ENCODE measurements at places on chromosomes 1 and 21.
A peak's percentile ranks its signal among the peaks of the same experiment; 100 is the strongest.

- DNase-seq = peak; percentile 65
Measured at GRCh38 chr1:154856049-154856448, 14.0 kb downstream of the KCNN3 start.

DNA sequence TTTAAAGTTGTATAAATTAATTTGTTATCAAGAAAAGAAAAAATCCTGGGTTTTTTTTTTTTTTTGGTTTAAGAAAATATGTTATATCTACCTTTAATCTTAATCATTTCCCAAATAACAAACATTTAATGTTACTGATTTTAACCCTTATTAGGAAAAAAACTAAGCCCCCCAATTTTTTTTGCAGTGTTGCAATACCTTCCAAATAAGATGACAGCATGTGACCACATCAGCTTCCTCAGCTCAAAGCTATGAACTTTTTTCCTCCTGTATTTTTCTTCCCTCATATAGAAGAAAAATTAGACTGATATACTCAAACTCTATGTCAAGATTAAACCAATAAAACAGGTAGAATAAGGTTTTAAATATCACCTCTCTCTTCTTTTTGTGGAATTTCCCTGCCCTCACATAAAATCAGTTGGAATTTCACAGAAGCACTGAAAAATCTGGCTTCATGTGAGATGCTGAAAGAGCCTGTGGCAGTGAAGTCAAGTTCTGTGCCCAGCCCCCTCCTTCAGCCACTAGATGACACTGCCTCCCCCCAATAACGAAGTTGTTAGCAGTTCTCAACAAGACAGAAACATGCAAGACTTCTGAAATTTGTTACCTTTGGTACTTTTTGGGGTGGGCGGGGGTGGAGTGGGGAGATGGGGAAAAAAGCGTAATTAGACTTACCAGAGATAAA lies 9.6 kb upstream of the SMYD2 start:
- no peak for DNase-seq

DNA sequence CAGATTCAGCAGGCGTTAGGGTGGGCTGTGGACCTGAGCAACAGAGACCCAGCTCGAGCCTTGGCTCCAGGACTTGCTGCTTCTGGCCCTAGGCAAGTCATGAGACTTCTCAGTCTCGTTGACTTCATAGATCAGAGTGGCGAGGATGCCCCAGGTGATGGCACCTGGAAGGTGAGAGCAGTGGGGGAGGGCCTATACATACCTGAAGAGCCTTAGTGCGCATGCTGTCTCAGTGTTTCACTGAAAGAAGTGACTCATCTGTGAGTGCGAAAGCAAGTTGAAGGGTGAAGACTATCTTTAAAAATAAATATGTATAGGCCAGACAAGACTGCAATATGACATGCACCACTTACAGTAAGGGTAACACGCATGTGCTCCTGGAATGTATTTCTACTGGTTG lies 10.1 kb downstream of the PLEKHA6 start:
- DNase-seq = no peak

- no peak for DNase-seq
Measured at GRCh38 chr1:241658081-241658793, 6.2 kb downstream of the WDR64 start.

DNA sequence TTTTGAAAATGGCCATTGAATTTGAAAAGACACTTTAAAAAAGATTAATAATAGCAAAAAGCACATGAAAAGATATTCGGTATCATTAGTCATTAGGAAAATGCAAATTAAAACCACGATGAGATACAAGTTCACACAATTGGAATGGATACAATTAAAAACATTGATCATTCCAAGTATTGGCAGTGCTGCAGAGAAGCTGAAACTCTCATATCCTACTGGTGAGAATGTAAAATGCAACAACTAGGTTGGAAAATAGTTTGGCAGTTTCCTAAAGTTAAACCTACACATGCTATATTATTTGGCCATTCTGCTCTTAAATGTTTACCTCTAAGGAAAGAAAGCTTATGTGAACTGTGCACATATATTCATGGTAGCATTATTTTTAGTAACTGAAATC lies 838.7 kb upstream of the PRMT6 start:
- no peak for DNase-seq

DNA sequence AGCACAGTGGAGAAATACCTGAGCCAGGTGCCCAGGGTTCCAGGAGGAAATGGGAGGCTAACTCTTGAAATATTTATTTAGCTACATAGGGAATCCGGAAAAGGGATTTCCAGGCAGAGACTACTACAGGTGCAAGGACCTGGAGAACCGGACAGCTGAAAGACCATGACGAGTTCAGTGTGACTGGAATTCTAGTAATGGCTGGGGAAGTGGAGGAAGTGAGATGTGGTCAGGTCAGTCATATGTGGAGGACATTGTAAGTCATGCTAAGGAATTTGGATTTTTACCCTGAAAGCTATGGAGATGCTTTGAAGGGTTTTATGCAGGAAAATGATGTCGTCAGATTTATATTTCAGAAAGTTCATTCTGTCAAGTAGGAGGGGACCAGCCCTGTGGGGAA lies 1.8 kb downstream of the CAP1 start:
- DNase-seq = no peak

DNA sequence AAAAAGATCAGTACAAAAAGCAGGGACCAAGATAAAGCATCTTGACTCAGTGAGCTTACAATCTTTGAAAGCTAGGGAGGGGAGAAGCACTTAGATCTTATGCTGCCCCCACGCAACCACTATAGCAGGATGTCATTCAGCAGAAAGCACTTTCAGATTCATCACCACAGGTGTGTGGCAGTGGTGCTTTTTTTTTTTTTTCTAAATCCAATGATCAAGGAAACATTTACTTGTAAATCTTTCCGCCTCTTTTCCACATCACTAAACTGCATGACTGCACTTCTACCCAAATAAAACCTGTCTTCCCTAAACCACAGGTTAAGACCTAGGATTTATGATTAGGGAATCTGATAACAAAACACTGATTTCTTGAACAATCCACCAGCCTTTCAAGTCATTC lies 154.8 kb downstream of the SLC45A1 start:
- DNase-seq = no peak

- no peak for DNase-seq
Measured at GRCh38 chr1:159008744-159009188, 941 bp upstream of the IFI16 start.

DNA sequence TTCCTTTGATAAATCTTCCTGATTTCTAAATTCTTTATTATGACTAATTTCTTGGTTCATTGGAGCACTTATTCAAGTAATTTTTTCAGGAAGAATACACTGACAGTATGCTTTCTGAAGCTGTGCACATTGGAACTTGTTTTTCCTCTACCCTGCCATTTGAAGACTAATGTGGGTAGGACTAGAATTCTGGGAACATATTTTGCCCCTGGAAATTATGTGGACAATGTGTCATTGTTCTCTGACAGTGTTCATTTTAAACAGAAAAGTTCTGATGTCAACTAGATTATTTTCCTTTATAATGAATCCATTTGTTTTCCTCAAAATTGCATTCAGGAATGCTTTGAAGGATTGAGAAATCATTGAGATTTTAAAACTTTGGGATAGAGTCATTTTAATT lies 34.8 kb upstream of the ST6GALNAC5 start:
- no peak for DNase-seq

DNA sequence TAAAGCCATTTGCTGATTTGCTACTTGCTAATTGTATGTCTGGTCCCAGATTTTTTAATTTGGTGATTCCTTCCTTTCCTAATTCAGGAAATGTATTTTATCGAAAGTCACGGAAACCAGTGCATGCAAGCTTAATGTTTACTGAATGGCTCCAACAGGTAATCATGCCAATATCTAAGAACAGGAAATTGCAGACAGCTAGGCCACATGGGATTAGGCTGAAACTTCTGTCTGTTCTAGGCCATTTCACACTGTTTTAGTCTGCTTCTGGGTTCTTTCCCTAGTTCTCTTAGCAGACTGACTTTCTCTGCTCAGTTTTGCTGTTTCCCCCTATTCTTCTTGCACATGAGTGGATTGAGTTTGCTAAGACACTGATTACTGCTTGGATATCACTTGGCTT lies 111.4 kb downstream of the NTNG1 start:
- DNase-seq = no peak

GRCh38 chr21:33007747-33008146 lies 18.0 kb upstream of the OLIG2 start:
- DNase-seq = no peak

DNA sequence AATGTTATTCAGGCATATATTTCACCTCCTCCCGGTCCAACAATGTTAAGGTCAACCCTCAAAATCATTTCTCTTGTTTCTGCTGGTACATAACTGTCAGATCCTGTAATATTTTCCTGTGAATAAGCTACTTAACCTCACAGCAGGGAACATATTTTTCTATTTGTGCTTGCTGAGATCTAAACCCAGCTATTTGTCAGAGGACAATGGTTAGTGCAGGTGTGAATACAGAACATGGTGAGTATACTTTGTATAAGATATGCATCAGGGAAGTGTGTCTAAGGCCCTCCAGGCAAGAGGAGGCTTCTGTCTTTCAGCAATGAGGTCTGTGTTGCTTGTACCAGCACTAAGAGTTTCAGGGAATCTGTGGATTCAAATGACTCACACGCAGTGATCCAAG lies 970.6 kb downstream of the NCAM2 start:
- peak; percentile 55 for DNase-seq

- DNase-seq = no peak
Measured at GRCh38 chr1:27476237-27476636, 13.7 kb downstream of the WASF2 start.

- DNase-seq = no peak
Measured at GRCh38 chr1:53838654-53838974, 518 bp upstream of the NDC1 start.

DNA sequence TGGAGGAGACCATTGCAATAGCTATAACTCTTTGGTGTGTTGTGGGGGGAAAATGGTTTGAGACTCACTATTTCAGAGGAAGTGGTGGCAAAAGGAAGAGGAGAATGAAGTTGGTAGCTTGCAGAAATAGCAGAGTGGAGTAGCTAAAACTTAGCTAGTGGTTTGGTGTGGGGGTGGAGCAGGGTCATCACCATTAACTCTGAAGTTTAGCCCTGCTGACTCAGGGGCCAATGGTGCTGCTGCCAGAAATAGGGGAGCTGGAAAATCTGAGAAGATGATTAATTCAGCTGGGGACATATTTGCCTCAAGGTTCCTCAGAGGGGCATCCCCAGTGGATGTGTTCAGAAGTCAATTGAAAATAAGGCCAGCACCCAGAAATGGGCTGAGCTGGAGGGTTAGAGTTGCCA lies 65.4 kb downstream of the RUNX1 start:
- DNase-seq = no peak

DNA sequence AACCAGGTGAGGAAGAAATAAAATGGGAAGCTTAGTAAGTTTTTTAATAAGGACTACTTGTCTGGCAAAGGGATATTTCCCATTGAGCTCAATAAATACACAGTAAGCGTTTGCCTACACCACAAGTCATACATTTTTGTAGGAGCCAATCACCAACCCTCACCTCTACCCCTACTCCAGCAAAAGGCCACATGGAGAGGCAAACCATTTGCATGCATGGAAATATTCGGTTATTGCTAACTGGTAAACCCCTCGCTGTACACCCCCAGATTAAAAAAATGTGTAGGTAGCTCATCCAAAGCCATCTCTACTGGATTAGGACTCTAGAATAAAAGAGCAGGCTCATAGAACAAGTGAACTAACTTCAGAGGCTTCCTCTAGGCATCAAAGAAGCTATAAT lies 21.1 kb downstream of the PDPN start:
- DNase-seq = no peak

DNA sequence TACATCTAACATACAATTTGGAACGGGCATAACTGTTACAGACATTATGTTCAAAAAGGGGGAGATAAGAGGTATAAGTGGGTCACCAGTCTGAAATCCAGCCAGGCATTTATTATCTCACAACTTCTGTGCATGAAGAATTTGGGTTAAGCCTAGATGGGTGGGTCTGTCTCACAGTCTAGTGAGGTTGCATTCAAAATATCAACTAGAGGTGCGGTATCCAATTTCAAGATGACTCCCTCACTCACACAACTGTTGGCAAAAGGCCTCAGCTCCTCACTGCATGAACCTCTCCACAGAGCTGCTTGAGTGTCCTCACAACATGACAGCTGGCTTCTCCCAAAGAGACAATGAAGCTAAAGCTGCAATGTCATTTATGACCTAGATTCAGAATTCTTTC lies 4.7 kb downstream of the AUNIP start:
- no peak for DNase-seq

GRCh38 chr1:17668624-17669175 lies 86.4 kb upstream of the ACTL8 start:
- DNase-seq = peak; percentile 21

- DNase-seq = no peak
Measured at GRCh38 chr1:185906186-185906585, 172.0 kb downstream of the HMCN1 start.

GRCh38 chr1:94772845-94773244 lies 47.3 kb upstream of the SLC44A3 start:
- DNase-seq = no peak

- DNase-seq = no peak
Measured at GRCh38 chr1:15222653-15223303, 24.2 kb upstream of the FHAD1 start.

DNA sequence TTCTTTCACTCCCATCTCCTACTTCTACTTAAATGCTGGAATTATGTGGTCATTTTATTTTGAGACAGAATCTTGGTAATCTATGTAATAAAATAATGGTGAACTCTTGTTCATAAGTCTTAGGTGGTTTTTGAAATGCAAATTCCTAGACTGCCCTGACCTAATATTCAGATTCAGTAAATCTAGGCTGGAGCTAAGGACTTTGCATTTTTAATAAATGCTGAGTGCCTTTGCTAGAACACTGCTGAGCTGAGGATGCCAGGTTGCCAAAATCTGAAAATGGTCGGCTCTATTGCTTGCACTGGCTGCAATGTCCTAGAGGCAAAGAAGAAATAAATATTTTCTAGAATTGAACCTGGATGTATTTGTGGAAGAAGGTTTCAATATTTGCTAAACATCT lies 187.4 kb downstream of the HMCN1 start:
- DNase-seq = no peak

- DNase-seq = no peak
Measured at GRCh38 chr1:160192234-160192633, 1.9 kb downstream of the CASQ1 start.

GRCh38 chr1:155944444-155944799 lies 3.0 kb downstream of the RXFP4 start:
- peak; percentile 61 for DNase-seq

DNA sequence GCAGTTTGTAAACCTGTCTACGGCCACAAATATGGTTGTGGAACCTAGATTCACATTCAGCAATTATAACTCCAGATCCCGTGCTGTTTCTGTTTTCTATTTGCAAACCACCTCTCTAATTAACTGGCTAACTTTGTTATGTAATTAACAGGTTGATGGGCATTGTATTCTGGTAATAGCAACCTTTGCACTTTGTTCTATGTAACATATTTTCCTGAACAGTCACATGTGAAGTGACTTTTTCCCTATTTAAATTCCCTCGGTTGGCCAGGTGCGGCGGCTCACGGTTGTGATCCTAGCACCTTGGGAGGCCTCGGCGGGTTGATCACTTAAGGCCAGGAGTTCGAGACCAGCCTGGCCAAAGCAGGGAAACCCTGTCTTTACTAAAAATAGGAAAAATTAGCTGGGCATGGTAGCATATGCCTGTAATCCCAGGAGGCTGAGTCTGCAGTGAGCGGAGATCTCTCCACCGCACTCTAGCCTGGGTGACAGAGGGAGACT lies 1.4 kb downstream of the ACADM start:
- DNase-seq = peak; percentile 21
